ENCODE measurements at places on chromosomes 1 and 21. TPM values are rescaled to one million over a fixed set of nuclear protein-coding genes. Genes with fewer than 3 reads are reported as not detected.

The TSPAN2 gene
- total RNA-seq, result not detected

The ZNF687 gene
- 21.3 TPM for total RNA-seq

The ZNF683 gene
- total RNA-seq, result not detected

The NUDT4B gene
- total RNA-seq, result not detected

The FAM177B gene
- total RNA-seq, result not detected

The AMY1A gene
- total RNA-seq, result not detected

The SMIM1 gene
- total RNA-seq, result 0.87 TPM

The ANKRD34A gene
- total RNA-seq, result 21.5 TPM

The KCNJ15 gene
- not detected for total RNA-seq

The OPTC gene
- total RNA-seq, result not detected

The OR14A16 gene
- not detected for total RNA-seq

The PERM1 gene
- not detected for total RNA-seq

The CD5L gene
- total RNA-seq, result 2.0 TPM

The ADAR gene
- 144 TPM for total RNA-seq

GRCh38 chr1:20658166-20658915 is 2.8 kb downstream of the DDOST start:
- DNase-seq, result peak; percentile 29

DNA sequence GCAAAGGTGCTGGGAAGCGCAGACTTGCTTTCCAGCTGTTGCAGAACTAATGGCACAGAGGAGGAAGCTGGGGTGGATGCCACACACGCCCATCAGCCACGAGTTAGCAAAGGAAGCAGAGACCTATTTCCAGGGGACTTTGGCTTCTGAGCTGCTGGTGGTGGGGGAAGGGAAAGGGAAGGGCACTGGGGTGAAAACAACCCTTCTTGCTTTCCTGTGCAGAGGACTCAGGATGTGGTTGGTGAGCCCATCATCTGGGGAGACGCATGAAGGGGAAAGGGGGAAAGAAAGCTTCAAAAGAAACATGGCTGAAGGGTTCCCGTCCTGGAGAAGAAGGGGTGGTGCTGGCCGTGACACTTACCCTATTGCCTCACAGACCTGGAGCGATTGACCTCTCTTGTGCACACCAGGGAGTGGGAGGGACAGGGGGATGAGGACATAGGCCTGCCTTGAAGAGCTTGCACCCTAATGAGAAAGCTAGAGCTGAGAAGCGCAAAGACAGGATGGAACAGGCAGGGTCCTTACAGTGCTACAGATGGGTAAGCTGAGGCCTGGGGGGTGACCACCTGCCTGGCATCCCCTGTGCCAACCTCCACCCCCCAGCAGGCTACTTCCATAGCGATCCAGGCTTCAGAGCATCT is 140.8 kb upstream of the RAB4A start:
- DNase-seq, result no peak

DNA sequence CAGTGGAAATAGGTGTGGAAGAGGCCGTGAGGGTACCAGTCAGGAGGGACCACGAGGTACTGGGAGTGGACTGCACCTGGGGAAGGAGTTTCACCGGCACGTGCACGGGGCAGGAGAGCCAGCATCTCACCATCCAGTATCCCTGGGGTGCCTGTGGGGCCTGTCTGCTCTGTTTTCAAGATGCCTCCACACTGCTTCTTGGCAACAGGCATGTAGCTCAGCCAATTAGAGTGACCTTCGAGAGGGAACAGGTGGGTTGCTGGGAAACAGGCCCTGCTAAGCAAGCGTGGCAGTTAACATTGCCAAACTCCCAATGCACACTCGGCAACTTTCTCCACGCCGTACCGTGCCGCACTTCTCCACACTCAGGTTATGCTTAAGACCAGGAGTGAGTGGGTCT is 17.7 kb downstream of the KCNC4 start:
- no peak for DNase-seq

- no peak for DNase-seq
These were observed 1.7 kb downstream of the TFF3 start for GRCh38 chr21:42313501-42313969.

DNA sequence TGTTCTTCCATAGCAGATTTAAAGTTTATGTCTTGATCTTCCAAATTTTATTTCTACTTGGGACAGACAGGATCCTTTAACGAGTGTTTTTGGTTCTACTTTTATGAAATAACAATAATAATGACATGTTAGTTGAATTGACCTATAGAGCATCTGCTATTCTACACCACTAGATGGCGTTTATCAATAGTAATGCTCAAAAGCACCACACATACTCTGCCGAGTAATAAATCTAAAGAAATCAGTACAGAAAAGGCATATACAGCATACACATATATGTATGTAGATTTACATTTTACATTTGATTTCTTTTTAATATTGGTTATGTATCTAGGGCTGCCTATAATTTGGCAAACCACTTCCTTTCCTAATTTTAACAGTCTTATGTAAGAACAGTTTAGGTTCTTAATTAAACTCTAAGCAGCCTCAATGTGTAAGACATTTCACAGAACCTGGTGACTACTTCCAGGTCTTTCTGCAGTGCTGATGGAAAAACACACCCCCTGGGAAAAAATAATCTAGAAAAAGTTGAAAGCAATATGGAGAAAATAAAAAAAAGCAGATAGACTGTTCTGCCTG is 5.9 kb upstream of the SIPA1L2 start:
- DNase-seq, result peak; percentile 82

DNA sequence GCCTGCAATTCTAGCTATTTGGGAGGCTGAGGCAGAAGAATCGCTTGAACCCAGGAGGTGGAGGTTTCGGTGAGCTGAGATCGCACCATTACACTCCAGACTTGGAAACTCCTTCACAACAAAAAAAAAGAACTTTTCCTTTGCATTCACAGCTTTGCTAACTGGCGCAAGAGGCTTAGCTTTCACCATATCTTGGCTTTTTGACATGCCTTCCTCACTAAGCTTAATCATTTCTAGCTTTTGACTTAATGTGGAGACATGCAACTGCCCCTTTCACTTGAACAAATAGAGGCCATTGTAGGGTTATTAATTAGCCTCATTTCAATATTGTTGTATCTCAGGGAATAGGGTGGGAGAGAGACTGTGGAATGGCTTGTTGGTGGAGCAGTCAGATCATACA is 8.7 kb downstream of the KPNA6 start:
- DNase-seq, result no peak

- DNase-seq, result no peak
These were observed 31.1 kb downstream of the CASZ1 start for GRCh38 chr1:10765304-10765703.

GRCh38 chr1:56387071-56387740 is 192.2 kb downstream of the PLPP3 start:
- no peak for DNase-seq

DNA sequence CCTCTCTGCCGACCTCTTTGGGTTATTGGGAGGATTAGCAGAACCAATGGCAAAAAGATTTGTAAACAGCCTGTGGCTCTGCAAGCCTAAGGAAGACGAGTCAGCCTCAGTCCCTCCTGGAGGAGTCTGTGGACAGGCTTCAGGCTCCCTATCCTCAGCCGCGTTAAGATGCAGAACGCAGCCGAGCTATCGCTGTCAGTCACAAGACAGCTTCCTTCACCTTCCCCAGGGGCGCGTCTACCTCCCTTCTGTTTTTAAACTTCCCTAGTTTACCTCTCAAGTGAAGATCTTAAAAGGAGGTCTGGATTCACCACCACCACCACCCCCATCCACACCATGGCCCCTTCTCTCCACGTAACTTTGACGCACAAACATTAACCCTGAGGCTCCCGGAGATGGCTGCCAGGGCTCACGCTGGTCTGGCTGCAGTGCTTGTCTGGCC is 738 bp downstream of the CAMK1G start:
- no peak for DNase-seq

DNA sequence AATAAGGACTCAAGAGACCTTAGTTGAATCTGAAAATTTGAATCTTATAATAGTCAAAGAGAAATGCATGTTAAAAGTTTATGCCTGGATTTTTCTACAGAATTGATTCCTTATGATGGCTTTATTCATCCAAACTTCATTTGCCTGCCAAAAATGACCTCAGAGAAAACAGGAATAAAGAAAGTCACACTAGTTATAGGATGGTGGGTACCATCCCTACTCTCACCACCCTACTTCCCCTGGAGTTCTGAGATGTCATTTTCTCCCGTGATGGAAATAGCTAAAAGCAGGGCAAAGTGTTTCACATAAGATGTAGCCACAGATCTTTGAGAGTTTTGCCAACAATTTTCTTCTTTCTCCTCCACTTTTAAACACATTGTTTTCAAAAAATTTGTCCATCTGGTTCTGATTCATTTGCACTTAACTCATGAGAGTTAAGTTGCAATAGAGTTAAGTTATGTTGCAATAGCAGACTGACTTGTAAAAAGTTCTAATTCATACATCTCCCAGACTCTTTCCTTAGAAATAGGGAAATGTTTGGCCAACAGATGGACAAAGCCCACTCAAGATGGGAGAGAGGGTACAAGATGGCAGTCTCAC is 384.6 kb downstream of the PLPP3 start:
- no peak for DNase-seq

- DNase-seq, result peak; percentile 78
These were observed 509 bp downstream of the PIK3R3 start for GRCh38 chr1:46131712-46132528.

DNA sequence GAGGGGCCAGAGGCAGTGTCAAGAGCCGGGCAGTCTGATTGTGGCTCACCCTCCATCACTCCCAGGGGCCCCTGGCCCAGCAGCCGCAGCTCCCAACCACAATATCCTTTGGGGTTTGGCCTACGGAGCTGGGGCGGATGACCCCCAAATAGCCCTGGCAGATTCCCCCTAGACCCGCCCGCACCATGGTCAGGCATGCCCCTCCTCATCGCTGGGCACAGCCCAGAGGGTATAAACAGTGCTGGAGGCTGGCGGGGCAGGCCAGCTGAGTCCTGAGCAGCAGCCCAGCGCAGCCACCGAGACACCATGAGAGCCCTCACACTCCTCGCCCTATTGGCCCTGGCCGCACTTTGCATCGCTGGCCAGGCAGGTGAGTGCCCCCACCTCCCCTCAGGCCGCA is at the start of gene BGLAP:
BGLAP (plus strand) TSS at position 259 of the 400 bp plus-strand sequence; CDS start at position 307, 48 bp downstream.
- DNase-seq, result no peak

- DNase-seq, result no peak
These were observed 50.7 kb upstream of the LGALS8 start for GRCh38 chr1:236472850-236473788.

GRCh38 chr21:38333301-38334272 is 76.8 kb downstream of the KCNJ15 start:
- no peak for DNase-seq

- DNase-seq, result no peak
These were observed 6.4 kb upstream of the GSTM4 start for GRCh38 chr1:109649491-109649914.

DNA sequence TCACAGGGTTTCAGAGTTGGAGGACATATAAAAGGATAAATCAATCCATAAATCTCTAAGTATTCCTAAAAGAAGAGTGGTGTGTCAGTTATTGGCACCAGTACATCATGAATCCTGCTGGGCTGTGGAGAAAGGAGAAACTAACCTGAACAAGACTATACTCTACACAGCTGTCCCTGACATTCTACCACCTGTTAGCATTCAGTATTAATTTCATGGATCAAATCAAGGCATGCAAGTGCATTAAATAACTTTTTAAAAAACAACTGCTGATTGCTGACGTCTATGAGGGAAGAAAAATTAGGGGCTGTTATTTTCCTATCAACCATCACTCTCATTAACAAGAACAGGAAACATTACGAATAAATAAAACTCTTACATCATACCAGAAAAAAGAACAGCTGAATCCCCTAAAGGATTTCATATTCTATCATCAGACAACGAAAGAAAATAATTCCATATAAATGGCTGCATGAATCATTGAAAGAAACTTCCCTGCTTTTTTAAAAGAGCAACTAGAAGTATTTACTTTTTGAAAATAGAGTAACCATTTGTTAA is 121.7 kb downstream of the ATF6 start:
- DNase-seq, result no peak

- DNase-seq, result no peak
These were observed 43.8 kb downstream of the BATF3 start for GRCh38 chr1:212655668-212656440.

DNA sequence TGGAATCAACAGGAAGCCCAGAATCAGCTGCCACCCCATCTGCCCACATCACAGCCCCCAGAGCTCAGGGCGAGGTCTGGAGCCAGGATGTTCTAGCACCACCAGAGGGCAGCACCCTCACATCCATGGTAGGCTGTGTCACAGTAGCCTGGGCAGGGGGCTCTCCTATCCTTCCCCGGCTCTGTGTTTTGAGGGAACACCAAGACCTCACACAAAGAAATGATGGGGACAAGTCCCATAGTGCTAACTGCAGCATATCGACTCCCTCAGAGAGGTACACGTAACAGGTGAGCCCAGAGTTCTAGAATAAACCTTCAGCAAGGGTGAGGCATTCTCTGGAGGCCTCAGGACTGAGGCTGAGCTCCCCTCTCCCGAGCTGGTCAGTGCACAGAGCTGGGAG is 2.3 kb upstream of the KCNC4 start:
- DNase-seq, result peak; percentile 88

DNA sequence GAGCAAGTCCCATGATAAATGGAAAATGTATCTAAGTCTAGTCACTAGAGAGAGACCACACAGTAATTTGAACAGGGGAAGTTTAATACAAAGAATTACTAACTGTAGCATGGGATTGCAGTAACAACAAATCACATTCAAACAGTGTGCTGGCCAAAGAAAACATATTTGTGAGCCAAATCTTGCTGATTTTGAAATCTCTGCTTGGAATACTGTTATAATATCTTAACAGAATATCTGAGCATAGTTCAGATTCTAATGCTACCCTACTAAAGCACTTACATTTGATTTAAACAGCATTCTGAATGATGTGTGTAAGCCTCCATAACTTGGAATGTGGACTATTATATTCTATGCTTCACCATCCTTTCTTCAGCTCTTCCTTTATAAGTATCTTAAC is 270.0 kb upstream of the BRINP3 start:
- no peak for DNase-seq

GRCh38 chr21:16007943-16008342 is 278.2 kb downstream of the USP25 start:
- DNase-seq, result no peak

DNA sequence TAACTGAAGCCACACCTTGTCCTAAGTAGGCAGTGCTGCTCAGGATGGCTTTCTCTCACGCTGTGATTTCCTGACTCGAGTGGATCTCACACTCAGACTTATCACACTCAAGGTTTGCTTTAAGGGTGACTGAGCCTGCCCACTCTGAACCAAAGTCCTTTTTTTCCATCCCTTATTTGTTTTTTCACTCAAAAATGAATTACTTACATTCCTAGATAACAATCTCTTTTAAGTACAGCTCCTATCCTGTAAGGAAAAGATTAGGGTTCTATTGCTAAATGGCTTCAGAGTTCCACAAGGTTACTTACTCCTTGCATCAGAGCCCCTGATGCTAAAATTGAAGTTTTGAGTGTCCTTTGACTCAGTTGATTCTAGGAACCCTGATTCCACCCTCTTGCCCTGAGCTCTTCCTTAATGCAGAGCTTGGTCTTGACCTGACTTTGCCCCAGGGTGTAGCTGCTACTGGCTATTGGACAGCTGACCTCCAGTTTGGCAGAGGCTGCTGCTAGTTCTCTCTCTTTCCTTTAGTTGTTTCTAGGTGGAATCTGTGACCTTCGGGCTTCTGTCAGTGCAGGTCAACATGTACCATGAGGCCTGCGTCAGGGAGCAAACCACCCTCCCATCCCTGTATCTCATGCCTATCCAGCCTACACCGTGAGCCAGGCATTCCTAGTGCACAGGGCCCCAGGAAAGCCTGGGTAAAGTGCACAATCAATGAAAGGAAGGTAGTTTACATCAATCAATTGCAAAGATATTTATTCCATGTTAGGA is 80.1 kb upstream of the CD55 start:
- DNase-seq, result no peak

GRCh38 chr1:58108783-58109182 is 437.7 kb downstream of the OMA1 start:
- no peak for DNase-seq

All from Karpas-422 (cell line).